Activated naive CD8-positive, alpha-beta T cell treated with anti-CD3 and anti-CD28 coated beads for 36 hours (primary cell): ENCODE measurements at places on chromosomes 6 and 20. TPM values are rescaled to one million over a fixed set of nuclear protein-coding genes. Genes with fewer than 3 reads are reported as not detected.
A peak's percentile ranks its signal among the peaks of the same experiment; 100 is the strongest.

Gene HIVEP1
- total RNA-seq = 41.9 TPM

Gene EPPIN
- total RNA-seq = not detected

Gene ABCC10
- total RNA-seq = 22.9 TPM

Gene TINAG
- not detected for total RNA-seq

DNA sequence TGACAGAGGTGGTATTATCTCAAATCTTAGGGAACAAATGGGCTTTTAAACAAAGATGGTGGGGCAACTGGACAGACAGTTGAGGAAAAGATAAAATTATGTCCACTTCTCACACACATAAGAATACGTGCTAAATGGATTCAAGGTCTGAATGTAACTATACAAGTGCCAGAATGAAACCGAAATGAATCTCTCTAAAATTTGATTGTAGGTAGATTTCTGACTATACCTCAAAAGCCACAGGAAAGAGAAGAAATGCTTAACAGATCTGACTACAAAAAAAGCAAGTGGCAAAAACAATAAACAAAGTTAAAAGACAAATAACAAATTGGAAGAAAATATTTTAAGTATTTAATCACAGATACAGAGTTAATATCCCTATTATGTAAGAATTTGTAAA lies 182.7 kb upstream of the OLIG3 start:
- peaks cover 35% of the 10 kb centered on the region for H3K4me1 ChIP-seq
- H3K27ac ChIP-seq = no peak overlapping the region

DNA sequence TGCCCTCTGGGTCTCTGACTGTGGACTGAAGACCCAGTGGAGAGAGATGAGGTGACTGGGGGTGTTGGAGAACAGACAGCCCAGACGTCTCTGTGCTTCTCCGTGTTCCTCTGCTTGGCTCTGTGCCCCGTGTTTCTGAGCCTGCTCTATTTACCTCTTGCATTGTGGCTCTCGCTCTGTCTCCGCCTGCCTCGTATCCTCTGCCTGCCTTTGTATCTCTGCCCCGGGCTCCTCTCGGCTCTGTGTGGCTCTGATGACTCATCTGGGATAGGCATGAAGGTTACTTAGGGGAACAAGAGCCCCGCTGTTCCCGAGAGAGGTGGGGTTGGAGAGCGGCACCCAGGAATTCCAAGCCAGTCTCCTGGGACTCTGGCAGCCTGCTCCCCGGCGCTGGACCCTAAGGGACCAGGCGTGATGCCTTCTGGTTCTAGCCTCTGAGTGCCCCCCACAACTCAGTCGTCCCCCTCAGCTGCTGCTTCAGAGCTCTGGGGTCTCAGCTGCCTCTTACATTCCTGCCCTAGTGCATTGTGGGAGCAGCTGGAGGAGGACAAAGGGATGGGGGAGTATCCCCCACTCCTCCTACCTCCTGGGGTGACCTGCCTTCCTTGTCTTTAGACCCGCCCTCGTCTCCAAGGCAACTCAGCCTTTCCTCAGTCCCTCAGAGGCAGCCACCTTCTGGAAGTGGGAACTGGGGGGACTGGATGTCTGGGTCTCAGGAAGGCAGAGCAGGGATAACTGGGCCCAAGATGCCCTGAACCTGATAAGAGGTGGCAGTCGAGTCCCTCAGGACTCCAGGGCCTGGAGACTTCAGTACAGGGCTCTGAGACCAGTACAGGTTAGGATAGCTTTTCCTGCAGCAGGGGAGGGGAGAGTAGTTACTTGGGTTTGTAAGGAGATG lies 1.9 kb downstream of the DDR1 start:
- H3K27ac ChIP-seq = peak overlapping the region; percentile 44
- peak overlapping the region; percentile 77 for H3K4me3 ChIP-seq
- peaks cover 34% of the 10 kb centered on the region for H3K4me1 ChIP-seq
- H3K27me3 ChIP-seq = no peaks in the 10 kb centered on the region
- H3K36me3 ChIP-seq = no peaks in the 10 kb centered on the region
- no peak for DNase-seq

- no peak overlapping the region for H3K4me3 ChIP-seq
- H3K27ac ChIP-seq = no peak overlapping the region
- no peak for DNase-seq
- H3K4me1 ChIP-seq = peaks cover 28% of the 10 kb centered on the region
- peaks cover 31% of the 10 kb centered on the region for H3K36me3 ChIP-seq
These were observed 114.1 kb downstream of the SCAF8 start for GRCh38 chr6:154847318-154847717.

DNA sequence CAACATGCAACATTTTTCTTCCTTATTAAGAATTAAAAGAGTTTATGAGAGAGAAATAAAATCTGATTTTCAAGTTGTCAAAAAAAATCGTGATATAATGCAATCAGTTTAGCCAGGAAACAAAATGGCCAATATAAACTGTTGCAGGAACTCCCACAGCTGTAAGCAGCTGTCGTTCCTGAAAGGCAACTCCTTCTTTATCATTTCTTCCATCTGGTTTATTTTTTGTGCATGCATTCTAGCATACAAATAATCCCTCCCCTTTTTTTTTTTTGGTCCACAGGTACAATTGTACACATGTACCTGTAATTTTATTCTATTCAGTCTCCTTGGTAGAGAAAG lies 19.7 kb downstream of the TRAF3IP2 start:
- peaks cover 17% of the 10 kb centered on the region for H3K36me3 ChIP-seq
- no peaks in the 10 kb centered on the region for H3K27me3 ChIP-seq
- DNase-seq = no peak
- H3K4me1 ChIP-seq = peaks cover 33% of the 10 kb centered on the region

DNA sequence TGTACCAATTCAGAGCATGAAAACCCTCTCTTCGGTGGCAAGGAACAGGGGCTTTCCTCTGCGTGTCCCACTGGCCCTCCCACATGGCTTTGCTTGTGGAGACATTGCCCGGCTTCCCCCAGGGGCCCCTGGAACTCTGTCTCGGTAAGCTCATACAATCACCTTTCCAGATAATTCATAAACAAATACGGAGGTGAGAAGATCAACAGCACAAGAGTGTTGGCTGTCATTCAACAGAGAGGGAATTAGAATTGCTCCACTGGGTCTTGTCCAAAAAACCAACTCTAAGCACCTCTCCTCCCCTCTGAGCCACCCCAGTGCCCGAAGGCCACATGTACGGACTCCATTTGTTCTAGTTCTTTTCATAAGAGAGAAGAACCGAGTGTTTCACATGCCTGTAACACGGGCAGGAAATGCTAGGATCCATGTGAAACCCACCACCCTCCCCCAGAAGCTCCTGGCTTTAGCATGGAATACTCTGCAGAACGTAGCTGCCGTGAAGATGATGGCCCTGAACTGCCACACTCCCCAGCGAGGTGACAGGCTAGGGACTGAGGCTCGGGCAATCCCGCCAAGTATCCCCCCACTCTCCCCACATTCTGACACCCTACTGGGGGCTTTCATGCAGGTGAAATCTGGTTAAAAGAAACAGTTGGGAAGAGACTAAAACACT lies 24.6 kb upstream of the FOXC1 start:
- no peak for DNase-seq
- no peak overlapping the region for H3K27ac ChIP-seq
- H3K36me3 ChIP-seq = no peaks in the 10 kb centered on the region
- no peaks in the 10 kb centered on the region for H3K4me1 ChIP-seq

DNA sequence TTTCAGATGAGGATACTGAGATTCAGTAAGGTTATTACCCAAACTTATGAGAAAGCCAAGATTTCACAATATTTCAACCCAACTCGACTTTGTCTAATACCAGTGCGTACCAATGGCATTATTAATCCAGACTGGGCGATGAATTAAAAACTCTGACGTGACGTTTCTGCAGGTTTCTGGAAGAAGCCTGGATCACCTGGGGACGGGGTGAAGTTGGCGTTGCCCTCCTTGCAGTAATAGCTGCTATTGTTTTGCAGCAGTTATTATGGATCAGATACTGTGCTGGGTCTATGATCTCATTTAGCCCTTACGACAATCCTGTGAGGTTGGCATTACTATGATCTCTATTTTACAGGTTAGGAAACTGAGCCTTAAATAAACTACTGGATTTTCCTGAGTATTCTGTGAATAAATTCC lies 569 bp upstream of the CDC5L start:
- peaks cover 33% of the 10 kb centered on the region for H3K4me1 ChIP-seq
- H3K4me3 ChIP-seq = peak overlapping the region; percentile 95
- H3K27ac ChIP-seq = peak overlapping the region; percentile 99

DNA sequence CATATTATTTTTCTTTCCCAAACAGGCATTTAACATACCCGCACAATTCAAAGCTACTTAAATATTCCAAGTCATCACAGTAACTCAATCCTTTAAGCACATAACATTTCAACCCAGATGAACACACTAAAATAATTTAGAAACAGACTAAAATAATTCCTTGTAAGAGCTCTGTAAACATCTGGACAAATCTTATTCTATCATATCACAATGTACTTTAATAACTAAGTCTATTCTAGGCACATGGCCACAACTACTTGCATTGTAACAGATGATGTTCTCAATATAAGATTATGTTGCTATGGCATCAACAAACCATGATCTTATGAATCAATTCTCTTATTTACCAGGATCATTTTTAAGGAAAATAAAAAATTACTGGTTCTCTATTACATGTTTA lies 123.2 kb upstream of the THEMIS start:
- H3K4me1 ChIP-seq = peaks cover 48% of the 10 kb centered on the region
- H3K27ac ChIP-seq = peak overlapping the region; percentile 11
- peaks cover 15% of the 10 kb centered on the region for H3K36me3 ChIP-seq
- no peaks in the 10 kb centered on the region for H3K27me3 ChIP-seq

DNA sequence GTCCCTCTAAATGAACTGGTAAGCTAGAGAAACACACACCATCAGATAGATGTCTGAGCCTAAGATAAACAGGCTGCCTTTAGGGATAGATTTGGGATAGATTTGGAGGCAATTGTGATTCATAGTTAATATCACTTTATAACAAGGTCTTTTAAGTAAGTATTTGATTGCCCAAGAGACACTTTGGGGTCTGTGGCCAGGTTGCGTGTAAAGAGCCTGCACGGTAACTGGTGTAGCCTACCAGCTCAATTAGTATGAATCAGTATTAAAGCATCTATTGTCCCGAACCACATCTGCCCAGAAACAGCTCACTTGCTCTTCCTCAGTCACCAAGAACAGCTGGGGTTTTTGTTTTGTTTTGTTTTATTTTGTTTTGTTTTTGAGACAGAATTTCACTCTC lies 193.3 kb downstream of the SASH1 start:
- no peaks in the 10 kb centered on the region for H3K4me1 ChIP-seq
- H3K36me3 ChIP-seq = no peaks in the 10 kb centered on the region
- no peak for DNase-seq
- peaks cover 6% of the 10 kb centered on the region for H3K27me3 ChIP-seq

GRCh38 chr6:165649166-165650137 lies 13.6 kb downstream of the PDE10A start:
- H3K4me1 ChIP-seq = no peaks in the 10 kb centered on the region
- H3K27me3 ChIP-seq = no peaks in the 10 kb centered on the region
- no peak overlapping the region for H3K4me3 ChIP-seq
- no peak for DNase-seq

- H3K27ac ChIP-seq = peak overlapping the region; percentile 73
- H3K36me3 ChIP-seq = peaks cover under 1% of the 10 kb centered on the region
- peaks cover 16% of the 10 kb centered on the region for H3K27me3 ChIP-seq
- peaks cover 36% of the 10 kb centered on the region for H3K4me1 ChIP-seq
These were observed 116.9 kb downstream of the PFDN4 start for GRCh38 chr20:54324652-54325285.

- DNase-seq = no peak
- H3K27ac ChIP-seq = no peak overlapping the region
- no peak overlapping the region for H3K4me3 ChIP-seq
- peaks cover 2% of the 10 kb centered on the region for H3K4me1 ChIP-seq
These were observed 51.1 kb downstream of the GTF2H5 start for GRCh38 chr6:158219228-158219627.

DNA sequence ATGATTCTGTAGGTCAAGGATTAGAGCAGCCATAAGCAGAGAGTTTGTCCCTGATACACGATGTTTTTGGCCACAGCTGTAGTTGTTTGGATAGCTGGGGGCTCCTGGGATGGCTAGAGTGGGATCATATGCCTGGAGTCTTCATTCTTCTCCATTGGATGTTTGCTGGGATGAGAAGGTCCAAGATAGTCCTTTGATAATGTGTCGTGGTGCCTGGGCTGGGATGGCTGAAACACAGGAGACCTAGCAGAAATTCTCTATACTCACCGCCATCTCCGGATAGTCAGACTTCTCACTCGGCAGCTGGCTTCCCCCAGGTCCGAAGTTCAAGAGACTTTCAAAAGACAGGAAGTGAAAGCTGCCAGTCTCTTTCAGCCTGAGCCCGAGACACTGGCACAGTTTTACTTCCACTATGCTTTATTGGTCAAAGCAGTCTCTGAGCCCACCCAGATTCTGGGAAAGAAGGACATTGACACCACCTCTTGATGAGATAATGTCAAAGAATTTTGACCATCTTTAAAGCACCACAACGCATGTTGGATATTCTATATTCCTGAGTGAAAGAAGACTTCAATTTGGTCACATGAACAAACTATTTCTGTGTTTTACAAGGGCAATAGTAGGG lies 16.0 kb downstream of the MARCKS start:
- H3K4me3 ChIP-seq = no peak overlapping the region
- DNase-seq = no peak
- no peaks in the 10 kb centered on the region for H3K36me3 ChIP-seq
- no peak overlapping the region for H3K27ac ChIP-seq
- peaks cover 6% of the 10 kb centered on the region for H3K4me1 ChIP-seq

DNA sequence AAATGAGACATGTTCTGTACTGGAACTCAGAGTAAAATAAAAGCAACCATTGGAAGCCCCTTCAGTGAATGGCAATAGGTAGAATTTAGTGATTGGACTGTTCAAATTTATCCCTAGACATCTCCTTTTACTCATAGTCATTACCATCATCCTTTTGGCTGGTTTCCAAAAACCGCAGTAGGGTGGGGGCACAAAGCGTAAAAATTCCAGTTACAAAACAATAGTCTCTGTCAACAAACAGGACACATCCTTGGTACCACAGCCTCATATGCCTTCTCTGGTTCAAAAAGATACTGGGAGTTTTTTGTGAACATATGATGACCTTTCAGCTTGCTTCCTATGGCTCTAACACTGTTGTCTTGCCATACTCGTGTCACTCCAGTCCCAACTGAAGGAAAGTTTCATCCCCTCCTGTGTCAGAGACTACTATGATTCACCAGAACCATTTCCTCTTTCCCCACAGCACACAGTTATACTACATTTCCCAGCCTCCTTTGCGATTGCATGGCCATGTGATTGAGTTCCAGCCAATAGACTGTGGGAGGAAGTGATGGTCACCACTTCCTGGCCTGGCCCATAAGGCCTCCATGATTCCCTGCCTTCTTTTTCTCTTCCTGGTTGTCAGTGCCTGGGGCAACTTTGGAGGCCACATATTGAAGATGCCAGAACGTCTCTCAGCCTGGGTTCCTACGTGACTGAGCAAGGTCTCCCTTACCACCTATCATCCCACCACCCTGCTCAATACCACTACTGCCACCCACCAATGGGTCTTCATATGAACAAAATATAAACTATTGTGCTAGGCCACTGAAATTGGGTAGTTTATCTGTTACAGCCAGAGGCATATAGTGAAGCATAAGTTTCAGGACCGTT lies 162.4 kb downstream of the ID4 start:
- H3K36me3 ChIP-seq = peaks cover 3% of the 10 kb centered on the region
- H3K27me3 ChIP-seq = peaks cover 14% of the 10 kb centered on the region
- peak overlapping the region; percentile 44 for H3K4me3 ChIP-seq
- DNase-seq = peak; percentile 22
- H3K27ac ChIP-seq = no peak overlapping the region
